RPMI7951 (cell line): ENCODE measurements at places on chromosomes 7 and 10. TPM values are rescaled to one million over a fixed set of nuclear protein-coding genes. Genes with fewer than 3 reads are reported as not detected.

SFRP4 gene
- 0.10 and 0.12 TPM in 2 replicates for total RNA-seq

CADPS2 gene
- 1.4 and 1.5 TPM in 2 replicates for total RNA-seq

SPDYE6 gene
- 0.24 TPM in 1 of 2 replicates, not detected in the other for total RNA-seq

ANKRD61 gene
- total RNA-seq, result 0.12 and 0.20 TPM in 2 replicates

ERCC6 gene
- total RNA-seq, result 7.8 and 8.1 TPM in 2 replicates

BAMBI gene
- 39.1 and 44.6 TPM in 2 replicates for total RNA-seq

GIMAP1 gene
- not detected in 2 replicates for total RNA-seq

SUN3 gene
- not detected in 2 replicates for total RNA-seq

C10orf95 gene
- not detected in 2 replicates for total RNA-seq

C10orf53 gene
- not detected in 2 replicates for total RNA-seq

FKBP6 gene
- total RNA-seq, result not detected in 2 replicates

ALOX5 gene
- total RNA-seq, result 0.10 TPM in 1 of 2 replicates, not detected in the other

FXYD4 gene
- not detected in 2 replicates for total RNA-seq

BMPER gene
- total RNA-seq, result 3.0 and 7.2 TPM in 2 replicates

GPC2 gene
- 2.5 and 5.7 TPM in 2 replicates for total RNA-seq

HOXA4 gene
- total RNA-seq, result 4.3 and 9.7 TPM in 2 replicates
